ENCODE measurements at places on chromosomes 11 and 22.

DNA sequence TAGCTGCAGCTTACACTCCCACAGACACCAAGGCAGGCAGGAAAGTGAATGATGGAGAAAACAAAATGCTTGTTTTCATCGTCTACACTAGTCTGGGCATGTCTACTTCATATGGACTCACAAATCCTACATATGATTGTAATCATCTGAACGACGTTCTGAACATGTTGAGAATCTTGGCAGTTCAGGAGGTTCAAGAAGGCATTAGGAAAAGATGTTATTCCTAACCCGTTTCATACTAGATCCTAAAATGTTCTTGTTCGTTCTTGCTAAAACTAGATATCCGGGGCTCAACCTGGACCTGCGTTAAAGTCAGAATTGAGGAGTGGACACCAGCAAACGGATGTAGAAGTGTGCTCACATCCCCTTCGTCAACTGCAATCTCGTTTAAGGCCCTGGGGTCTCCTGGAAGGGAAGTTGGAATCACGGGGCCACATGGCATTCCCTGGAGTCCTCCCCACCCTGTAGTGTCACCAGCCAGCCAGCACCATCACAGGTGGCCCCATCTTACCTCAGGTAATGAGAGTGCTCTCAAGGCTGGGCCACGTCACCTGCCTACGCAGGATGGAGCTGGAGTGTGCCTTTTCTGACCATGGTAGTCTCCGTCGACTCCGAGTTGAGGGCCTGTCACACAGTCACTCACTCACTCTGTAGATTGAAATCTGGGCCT is 37.3 kb downstream of the C11orf58 start:
- DNase-seq = no peak

- DNase-seq = no peak
Observed at GRCh38 chr11:92236856-92237255, 12.2 kb downstream of the FAT3 start.

DNA sequence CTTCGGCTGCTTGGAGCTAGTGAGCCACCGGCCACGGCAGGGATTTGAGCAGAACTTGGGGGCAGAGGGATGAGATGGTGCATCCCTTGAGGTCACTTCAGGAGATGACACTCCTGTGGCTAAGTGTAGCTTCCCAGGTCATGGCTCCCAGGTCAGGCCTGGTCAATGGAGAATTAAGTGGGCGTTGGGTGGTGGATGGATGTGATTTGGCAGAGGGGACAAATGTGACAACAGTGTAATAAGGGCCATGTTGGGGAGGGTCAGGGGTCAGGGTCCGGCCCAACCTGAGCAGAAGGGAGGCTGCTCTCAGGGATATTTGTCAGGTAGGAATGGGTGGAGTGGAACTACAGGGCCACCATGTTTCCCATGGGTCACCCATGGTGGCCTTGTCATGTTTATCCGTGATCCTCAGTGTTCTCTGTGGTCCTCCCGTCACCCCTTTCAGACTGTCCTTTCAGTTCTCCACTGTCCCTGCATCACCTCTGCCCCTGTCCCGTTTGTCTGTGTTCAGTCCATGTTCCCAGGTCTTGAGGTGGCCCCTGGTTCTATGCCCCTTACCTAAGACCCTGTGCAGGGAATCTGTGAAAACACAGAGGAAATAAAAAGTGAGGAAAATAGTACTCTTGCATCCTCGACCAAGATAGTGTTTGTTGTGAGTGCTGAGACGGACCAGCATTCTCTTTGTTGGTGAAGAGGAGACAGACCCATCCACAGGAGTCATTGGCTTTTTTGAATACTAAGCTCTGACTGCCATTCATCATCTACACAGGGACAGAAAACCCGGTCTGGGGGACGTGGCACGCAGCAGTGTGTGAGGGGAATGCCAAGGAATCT is 6.1 kb downstream of the SLC25A1 start:
- no peak for DNase-seq

GRCh38 chr11:100632941-100633452 is 54.1 kb upstream of the ARHGAP42 start:
- DNase-seq = peak; percentile 17

DNA sequence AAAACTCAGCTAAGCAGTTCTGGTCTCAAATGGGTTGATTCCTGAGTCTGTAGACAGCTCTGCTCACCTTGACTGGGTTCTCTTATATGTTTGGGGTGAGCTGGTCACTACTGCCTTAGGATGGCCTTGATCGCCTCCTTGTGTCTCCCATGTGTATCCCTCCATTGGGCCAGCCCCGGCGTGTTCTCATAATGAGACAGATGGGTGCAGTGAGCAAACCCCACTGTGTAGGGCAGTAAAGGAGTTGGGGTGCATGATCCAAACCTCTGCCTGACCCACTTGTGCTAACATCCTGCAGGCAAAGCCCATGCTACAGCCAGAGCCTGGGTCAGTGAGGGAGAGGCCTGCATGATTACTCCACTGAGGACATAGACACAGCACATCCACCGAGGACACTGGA is 657.6 kb downstream of the BRD1 start:
- DNase-seq = no peak

DNA sequence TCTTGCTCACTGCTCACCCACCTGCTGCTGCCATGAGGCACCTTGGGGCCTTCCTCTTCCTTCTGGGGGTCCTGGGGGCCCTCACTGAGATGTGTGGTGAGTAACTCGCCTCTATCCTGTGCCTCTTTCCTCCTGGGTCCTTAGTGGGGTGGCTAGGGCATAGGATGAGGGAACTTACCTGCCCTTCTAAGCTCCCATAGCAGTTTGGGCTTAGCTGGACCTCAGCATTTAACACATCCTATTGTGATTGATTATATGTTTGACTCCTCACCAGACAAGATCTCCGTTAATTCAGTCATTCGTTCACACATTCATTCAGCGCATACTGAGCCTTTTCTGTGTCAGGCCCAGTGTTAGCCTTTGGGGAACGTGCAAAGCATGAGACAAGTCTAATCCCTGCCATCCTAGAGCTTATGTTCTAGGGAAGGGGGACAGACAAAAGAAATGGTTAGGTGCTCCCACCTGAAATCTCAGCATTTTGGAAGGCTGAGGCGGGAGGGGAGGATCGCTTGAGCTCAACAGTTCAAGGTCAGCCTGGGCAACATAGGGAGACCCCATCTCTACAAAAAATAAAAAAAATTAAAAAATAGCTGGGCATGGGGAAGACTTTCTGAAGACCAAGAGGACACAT is 441 bp downstream of the TCN2 start:
- DNase-seq = no peak

DNA sequence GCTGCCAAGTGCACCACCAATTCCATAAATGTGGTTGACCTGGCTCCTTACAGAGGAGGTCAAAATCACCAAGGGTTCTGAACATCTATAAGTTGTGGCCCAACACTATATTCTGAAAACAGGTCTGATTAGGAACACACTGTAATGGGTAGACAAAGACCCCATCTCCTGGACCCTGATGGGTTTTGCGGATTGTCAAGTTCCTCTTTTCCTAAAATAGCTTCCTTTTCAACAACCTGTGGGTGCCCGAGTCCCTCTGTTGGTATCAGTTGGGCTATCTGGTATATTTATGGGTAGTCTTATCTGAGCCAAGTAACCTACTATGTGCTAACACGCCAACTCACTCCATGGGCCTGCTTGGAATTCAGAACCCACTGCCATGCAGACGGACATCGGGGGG is 9.9 kb upstream of the CACNG2 start:
- DNase-seq = no peak

- no peak for DNase-seq
Observed at GRCh38 chr11:39690856-39691255, 1768.6 kb downstream of the LRRC4C start.

- no peak for DNase-seq
Observed at GRCh38 chr11:57154739-57155138, 27.0 kb upstream of the LRRC55 start.

- DNase-seq = no peak
Observed at GRCh38 chr11:100849901-100850235, 162.8 kb downstream of the ARHGAP42 start.

GRCh38 chr22:39151329-39151975 is 1.0 kb downstream of the CBX7 start:
- DNase-seq = no peak

- no peak for DNase-seq
Observed at GRCh38 chr11:121086866-121087265, 14.2 kb upstream of the TECTA start.

DNA sequence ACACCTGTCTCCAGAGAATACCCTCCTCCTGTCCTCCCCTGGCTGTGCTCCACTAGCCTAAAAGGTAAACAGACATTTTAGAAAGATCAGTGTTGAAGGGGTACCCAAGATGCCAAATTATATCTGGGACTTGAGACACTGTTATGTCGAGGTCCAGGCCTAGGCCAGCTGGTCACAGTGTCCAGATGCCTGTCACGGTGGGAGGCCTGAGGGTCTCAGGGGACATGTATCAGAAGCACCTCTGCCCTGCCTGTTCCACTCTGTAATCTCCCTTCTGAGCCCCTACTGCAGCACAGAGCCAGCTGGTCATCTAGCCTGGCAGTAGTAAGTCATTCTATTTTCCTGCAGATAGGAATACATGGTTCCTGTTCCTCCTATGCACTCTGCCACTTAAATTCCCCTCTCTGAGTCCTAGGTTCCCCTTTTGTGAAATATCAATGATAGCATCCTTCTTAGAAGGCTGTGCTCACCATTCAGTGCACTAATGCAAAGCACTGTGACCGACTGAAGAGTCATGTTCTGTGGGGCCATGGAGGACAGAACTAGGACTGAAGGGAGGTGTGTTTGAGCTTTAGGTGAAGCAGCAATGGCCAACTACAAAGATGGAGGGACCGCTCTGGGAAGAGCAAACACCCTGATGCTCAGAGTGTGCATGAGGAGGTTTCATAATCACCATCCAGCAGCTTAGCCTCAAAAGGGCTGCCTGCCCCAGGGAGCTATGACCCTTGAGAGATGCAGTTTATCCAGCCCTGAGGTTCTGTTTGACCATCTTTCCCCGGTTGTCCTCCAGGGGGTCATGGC is 44.8 kb upstream of the TUB start:
- no peak for DNase-seq

GRCh38 chr11:67542169-67542568 is 18.9 kb upstream of the CABP2 start:
- no peak for DNase-seq

DNA sequence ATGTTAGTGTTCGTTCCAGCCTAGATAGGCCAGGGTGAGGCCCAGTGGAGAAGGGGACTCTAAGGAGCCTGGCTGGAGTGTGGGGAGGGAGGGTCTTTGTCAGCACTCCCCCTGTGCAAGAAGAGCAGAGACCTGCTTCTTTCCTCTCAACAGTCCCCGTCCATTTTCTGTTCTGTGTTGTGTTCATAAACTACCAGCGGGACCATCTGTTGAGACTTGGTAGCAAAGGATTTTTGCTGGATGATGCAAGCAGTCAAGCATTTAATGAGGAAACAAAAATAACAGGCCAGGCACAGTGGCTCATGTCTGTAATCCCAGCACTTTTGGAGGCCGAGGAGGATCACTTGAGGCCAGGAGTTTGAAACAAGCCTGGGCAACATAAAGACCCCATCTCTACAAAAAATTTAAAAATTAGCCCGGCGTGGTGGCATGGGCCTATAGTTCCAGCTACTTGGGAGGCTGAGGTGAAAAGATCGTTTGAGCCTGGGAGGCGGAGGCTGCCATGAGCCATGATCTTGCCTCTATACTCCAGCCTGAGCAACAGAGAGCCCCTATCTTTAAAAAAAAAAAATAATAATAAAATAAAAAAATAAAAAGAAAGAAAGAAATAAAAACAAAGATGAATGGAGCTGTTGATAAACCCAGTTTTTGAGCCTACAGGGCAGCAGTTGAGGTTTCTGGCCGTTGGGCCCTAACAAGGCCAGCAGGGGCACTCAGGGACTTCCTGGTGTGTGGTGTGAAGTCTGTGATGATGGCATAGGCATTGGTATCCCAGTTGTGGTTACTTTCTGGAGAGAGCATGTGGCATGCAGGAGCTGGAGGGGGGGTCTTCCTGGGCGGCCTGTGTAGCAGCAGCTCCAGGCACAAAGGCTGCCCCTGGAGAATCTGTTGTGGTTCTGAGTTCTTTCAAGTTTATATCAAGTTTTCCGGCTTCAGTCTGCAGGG is 1.7 kb upstream of the TXNRD2 start:
- DNase-seq = no peak

DNA sequence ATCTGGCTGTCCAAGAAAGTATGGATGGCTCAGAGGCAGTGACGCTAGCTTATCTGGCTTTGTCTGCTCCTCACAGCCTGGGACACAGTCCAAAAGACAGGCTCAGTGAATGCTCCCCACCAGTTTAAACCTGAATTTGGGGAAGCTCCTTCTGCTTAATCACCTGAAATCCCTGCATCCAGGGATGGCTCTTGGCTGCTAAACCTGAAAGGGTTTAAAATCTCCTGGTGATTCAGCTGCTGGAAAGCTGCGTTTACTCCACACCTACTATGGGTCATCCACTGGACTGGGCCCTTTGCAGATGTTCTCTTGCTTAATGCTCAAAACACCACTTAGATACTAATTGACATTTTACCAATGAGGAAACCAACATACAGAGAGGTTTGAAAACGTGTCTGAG is 302.0 kb upstream of the NARS2 start:
- no peak for DNase-seq

GRCh38 chr11:134460881-134461280 is 48.8 kb upstream of the B3GAT1 start:
- no peak for DNase-seq

GRCh38 chr11:75199412-75199955 is 41.1 kb upstream of the TPBGL start:
- DNase-seq = no peak

DNA sequence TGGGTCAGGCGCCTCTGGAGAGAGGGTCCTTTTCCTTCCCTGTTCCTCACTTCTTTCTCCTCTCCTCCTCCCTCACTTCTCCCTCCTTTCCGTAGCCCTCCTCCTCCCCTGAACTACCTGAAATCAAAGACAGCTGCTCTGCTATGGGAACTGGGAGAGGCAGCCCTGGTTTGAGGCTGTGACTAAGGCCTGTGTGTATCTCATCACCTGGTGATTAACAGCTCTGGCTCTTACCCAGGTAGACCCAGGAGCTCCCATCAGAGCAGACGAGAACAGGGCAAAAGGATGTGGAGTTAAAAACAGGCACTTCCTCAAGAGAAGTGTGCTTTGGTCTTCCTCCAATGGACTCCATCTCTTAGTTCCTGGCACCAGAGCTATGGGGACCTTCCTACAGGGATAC is 5.8 kb downstream of the ISX start:
- DNase-seq = no peak

DNA sequence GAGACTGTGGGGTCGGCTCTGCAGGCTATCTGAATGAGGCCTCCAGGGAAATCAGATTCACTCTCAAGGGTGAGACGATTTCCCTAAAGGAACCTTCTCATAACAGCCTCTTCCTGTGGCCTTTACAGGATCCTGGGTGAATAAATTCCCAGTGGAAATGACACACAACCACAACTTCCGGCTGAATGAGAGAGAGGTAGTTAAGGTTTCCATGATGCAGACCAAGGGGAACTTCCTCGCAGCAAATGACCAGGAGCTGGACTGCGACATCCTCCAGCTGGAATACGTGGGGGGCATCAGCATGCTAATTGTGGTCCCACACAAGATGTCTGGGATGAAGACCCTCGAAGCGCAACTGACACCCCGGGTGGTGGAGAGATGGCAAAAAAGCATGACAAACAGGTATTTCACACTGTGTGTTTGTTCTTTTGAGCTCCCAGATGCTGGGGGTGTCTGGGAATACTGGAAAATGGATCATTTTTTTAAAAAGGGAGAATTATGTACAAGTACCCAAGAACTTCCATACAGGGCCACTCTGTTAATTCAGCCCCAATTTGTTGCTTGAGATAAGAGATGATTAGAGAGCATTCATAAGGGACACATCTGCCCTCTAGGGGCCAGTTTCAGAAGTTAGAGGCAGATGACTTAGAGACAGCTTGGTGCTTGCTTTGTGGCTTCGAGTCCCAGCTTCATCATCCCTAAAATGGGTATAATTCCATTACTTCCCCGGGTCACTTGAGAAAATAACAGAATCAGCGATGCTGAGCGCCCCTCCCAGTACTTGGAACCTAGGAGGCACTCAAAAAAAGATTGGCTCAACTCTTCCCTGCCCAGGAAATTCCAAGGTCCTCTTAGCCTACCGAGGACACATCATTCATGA is 10.2 kb downstream of the SERPIND1 start:
- DNase-seq = peak; percentile 73

Data from HEK293T (cell line).